ENCODE measurements at places on chromosomes 6 and 20.

GRCh38 chr6:5671601-5672559 lies 334.8 kb downstream of the NRN1 start:
- H3K36me3 ChIP-seq, result no peaks in the 10 kb centered on the region
- peak overlapping the region; percentile 96 for H3K27ac ChIP-seq
- no peak for DNase-seq
- no peaks in the 10 kb centered on the region for H3K27me3 ChIP-seq
- peaks cover 38% of the 10 kb centered on the region for H3K4me1 ChIP-seq

GRCh38 chr20:7178004-7178403 lies 410.5 kb downstream of the BMP2 start:
- H3K36me3 ChIP-seq, result no peaks in the 10 kb centered on the region
- H3K4me3 ChIP-seq, result no peak overlapping the region
- no peaks in the 10 kb centered on the region for H3K27me3 ChIP-seq
- no peak overlapping the region for H3K27ac ChIP-seq

GRCh38 chr20:59105581-59105980 lies 58.0 kb upstream of the ZNF831 start:
- DNase-seq, result no peak
- no peak overlapping the region for H3K4me3 ChIP-seq
- peaks cover 45% of the 10 kb centered on the region for H3K27me3 ChIP-seq

GRCh38 chr6:159974932-159975331 lies 6.0 kb downstream of the IGF2R start:
- no peaks in the 10 kb centered on the region for H3K36me3 ChIP-seq
- peaks cover 42% of the 10 kb centered on the region for H3K4me1 ChIP-seq
- no peak for DNase-seq
- no peak overlapping the region for H3K4me3 ChIP-seq
- H3K27me3 ChIP-seq, result no peaks in the 10 kb centered on the region
- H3K27ac ChIP-seq, result peak overlapping the region; percentile 18

GRCh38 chr6:46035242-46035641 lies 19.6 kb upstream of the CLIC5 start:
- no peak overlapping the region for H3K4me3 ChIP-seq
- H3K27ac ChIP-seq, result no peak overlapping the region
- no peak for DNase-seq
- no peaks in the 10 kb centered on the region for H3K36me3 ChIP-seq
- H3K27me3 ChIP-seq, result no peaks in the 10 kb centered on the region
- H3K4me1 ChIP-seq, result no peaks in the 10 kb centered on the region

- H3K4me3 ChIP-seq, result no peak overlapping the region
- peak overlapping the region; percentile 92 for H3K27ac ChIP-seq
- no peaks in the 10 kb centered on the region for H3K27me3 ChIP-seq
- no peak for DNase-seq
Observed at GRCh38 chr20:10659651-10660601, 13.9 kb downstream of the JAG1 start.

GRCh38 chr6:121223212-121223611 lies 111.1 kb downstream of the TBC1D32 start:
- H3K4me3 ChIP-seq, result no peak overlapping the region
- H3K36me3 ChIP-seq, result peaks cover 11% of the 10 kb centered on the region
- H3K27ac ChIP-seq, result no peak overlapping the region
- H3K27me3 ChIP-seq, result no peaks in the 10 kb centered on the region
- H3K4me1 ChIP-seq, result no peaks in the 10 kb centered on the region
- DNase-seq, result no peak

GRCh38 chr6:157424491-157425020 lies 43.6 kb downstream of the ZDHHC14 start:
- H3K27me3 ChIP-seq, result no peaks in the 10 kb centered on the region
- H3K27ac ChIP-seq, result no peak overlapping the region
- H3K4me1 ChIP-seq, result peaks cover 6% of the 10 kb centered on the region
- H3K36me3 ChIP-seq, result no peaks in the 10 kb centered on the region

DNA sequence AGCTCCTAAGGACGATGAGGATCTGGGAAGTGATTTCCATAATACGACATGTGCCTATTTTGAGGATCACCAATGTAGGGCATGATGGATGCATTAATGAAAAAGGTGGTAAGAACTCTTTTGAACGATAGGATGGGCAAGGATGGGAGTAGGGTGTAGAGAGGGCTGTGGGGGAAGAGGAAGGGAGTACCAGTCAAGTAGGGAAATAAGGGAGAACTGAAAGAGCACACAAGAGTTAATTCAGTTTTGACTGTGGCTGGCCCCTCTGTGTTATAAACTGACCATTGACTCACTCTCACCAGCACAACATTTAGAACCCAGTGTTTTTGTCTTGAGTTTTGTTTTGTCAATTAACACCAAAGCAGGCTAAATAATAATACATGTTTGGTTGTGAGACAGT lies 33.0 kb downstream of the SLC35D3 start:
- no peaks in the 10 kb centered on the region for H3K36me3 ChIP-seq
- no peak overlapping the region for H3K27ac ChIP-seq
- H3K4me1 ChIP-seq, result no peaks in the 10 kb centered on the region
- no peak overlapping the region for H3K4me3 ChIP-seq
- DNase-seq, result no peak

GRCh38 chr20:44447827-44448419 lies 27.8 kb upstream of the TTPAL start:
- H3K4me3 ChIP-seq, result no peak overlapping the region
- H3K27me3 ChIP-seq, result no peaks in the 10 kb centered on the region
- H3K36me3 ChIP-seq, result no peaks in the 10 kb centered on the region

GRCh38 chr6:6901205-6901719 lies 206.5 kb upstream of the RREB1 start:
- H3K27ac ChIP-seq, result no peak overlapping the region
- no peaks in the 10 kb centered on the region for H3K27me3 ChIP-seq
- H3K36me3 ChIP-seq, result no peaks in the 10 kb centered on the region
- no peaks in the 10 kb centered on the region for H3K4me1 ChIP-seq

DNA sequence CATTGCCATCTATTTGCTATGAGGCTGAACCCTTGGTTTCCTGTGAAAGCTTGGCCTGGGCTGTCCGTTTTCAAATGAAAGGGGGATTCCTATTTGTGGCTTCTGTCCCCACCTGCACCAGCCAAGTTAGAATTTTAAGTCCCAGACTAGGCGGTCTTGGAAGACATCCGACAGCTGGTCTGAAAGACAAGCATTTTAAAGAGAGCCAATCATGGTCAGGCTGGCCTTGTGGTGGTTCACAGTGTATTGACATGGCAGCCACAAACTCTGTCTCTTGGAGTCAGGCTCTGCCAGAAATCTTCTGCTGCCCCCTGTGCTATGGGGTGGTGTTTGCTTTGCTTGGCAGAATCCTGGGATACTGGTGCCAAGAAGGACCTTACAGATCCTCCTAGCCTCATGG lies 319.2 kb upstream of the MOCS1 start:
- H3K27me3 ChIP-seq, result peaks cover 3% of the 10 kb centered on the region
- H3K4me3 ChIP-seq, result no peak overlapping the region
- no peaks in the 10 kb centered on the region for H3K36me3 ChIP-seq
- no peak overlapping the region for H3K27ac ChIP-seq
- H3K4me1 ChIP-seq, result no peaks in the 10 kb centered on the region

GRCh38 chr20:2108987-2109386 lies 7.4 kb downstream of the STK35 start:
- H3K27me3 ChIP-seq, result no peaks in the 10 kb centered on the region
- DNase-seq, result no peak
- peaks cover 61% of the 10 kb centered on the region for H3K36me3 ChIP-seq
- H3K27ac ChIP-seq, result peak overlapping the region; percentile 53
- no peak overlapping the region for H3K4me3 ChIP-seq

DNA sequence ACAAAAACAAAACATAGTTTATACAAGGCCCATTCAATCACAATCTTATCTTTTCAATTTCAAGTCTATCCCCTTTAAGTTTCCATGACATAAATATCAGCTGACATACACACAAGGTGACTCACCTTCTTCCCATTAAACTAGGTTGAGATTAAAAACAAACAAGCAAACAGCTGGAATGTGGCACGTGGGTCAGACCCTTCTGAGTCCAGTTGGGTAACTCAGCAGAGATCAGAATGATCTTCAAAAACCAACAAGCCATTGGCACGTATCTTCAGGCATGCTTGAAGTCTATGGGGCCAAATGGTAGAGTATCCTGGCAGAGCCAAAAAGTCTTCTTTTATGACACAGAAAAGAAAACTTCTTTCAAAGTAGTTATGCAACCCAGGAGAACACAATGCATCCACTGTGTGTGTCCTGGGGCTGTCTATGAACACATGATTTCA lies 603.5 kb upstream of the CITED2 start:
- peaks cover 23% of the 10 kb centered on the region for H3K4me1 ChIP-seq
- H3K36me3 ChIP-seq, result no peaks in the 10 kb centered on the region
- no peaks in the 10 kb centered on the region for H3K27me3 ChIP-seq
- peak overlapping the region; percentile 34 for H3K27ac ChIP-seq

DNA sequence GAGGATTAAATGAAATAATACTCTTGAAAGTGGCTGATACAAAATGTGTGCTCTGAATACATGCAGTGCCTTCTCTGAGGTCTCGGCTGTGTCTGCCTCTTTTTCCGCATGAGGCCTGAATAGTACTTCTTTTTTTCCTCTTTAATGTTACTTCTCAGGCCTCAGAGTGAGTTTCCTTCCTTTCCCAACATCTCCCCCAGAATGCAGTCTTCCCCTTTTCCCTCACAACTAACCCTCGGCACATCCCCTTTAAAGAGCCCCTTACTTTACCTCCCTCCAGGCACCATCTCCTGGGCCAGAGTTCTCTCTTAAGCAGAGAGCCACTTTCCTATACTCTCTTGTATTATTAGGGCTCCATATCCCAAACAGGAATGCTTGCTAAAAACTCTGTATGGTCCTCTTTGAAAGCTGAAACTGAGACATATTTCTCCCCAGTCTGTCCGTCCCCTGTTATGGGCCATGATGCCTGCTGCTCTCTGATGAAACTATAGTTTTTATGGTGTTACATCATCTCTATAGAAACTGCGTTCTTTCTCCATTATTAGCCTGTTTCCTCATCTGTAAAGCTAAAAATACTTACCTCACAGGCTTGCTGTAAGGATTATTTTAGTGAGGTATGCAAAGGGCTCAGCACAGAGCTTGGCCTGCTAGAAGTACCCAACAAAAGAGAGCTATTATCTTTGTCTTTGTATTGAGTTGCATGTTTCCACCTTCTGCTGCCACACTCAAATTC lies 2.3 kb downstream of the PLAGL2 start:
- no peaks in the 10 kb centered on the region for H3K27me3 ChIP-seq
- H3K36me3 ChIP-seq, result peaks cover 56% of the 10 kb centered on the region
- peaks cover 53% of the 10 kb centered on the region for H3K4me1 ChIP-seq
- peak overlapping the region; percentile 97 for H3K4me3 ChIP-seq
- no peak for DNase-seq

- peaks cover 38% of the 10 kb centered on the region for H3K4me1 ChIP-seq
- no peak for DNase-seq
- H3K27me3 ChIP-seq, result no peaks in the 10 kb centered on the region
- peak overlapping the region; percentile 96 for H3K27ac ChIP-seq
- H3K36me3 ChIP-seq, result no peaks in the 10 kb centered on the region
Observed at GRCh38 chr6:111985202-111985731, 68.6 kb upstream of the CCN6 start.

DNA sequence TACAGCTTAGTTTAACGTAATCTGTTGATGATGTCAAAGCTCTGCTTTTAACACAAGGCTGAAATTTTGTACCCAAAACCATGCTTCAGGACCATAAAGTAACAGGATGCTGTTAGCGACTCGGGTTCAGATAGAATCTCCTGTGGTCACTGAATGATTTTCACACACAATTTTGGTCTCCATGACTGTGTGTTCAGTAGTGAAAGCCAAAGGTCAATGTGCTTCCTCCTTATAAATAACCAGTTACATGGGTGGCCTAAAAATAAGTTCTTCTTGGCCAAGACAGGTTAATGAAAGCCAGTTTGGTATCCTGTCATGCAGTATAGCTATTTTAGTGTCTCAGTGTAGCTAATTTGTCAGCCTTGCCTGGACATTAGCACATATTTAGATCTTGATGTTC lies 19.1 kb upstream of the LOC128125822 start:
- H3K4me3 ChIP-seq, result no peak overlapping the region
- H3K4me1 ChIP-seq, result peaks cover 21% of the 10 kb centered on the region
- H3K27ac ChIP-seq, result no peak overlapping the region
- DNase-seq, result no peak
- no peaks in the 10 kb centered on the region for H3K27me3 ChIP-seq
- no peaks in the 10 kb centered on the region for H3K36me3 ChIP-seq

GRCh38 chr6:26321005-26321404 lies 44.0 kb upstream of the BTN3A2 start:
- H3K27ac ChIP-seq, result peak overlapping the region; percentile 71
- peak overlapping the region; percentile 50 for H3K4me3 ChIP-seq
- DNase-seq, result no peak
- no peaks in the 10 kb centered on the region for H3K36me3 ChIP-seq
- H3K4me1 ChIP-seq, result peaks cover 3% of the 10 kb centered on the region

DNA sequence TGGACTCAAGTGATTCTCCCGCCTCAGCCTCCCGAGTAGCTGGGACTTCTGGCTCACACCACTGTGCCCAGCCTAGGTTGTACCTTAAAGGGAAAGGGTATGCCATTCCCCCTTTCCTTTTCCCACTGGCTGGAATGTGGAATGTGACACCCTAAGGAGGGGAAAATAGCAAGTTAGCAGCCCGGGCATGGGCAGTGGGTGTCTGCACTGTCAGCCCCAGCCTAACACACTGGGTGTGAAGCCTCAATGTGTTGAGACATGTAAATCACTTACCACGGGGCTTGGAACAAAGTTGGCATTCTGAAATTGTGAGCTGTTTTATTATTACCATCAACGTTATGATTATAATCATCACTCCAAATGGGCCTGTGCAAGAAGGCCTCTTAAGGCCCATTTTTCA lies 80.8 kb upstream of the PTPN1 start:
- no peaks in the 10 kb centered on the region for H3K36me3 ChIP-seq
- H3K27me3 ChIP-seq, result no peaks in the 10 kb centered on the region
- peak overlapping the region; percentile 31 for H3K4me3 ChIP-seq

DNA sequence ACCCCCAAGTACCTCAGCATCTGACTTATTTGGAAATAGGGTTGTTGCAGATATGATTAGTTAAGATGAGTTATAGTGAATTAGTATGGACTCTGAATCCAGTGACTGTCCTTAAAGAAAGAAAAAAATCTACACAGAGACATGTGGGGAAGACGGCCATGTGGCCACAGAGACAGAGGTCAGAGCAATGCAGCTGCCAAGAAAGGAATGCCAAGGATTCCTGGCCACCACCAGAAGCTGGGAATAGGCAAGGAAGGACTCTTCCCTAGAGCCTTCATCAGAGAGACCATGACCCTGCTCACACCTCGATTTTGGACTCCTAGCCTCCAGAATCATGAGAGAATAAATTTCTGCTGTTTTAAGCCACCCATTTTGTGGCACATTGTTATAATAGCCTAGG lies 81.8 kb downstream of the FYN start:
- H3K36me3 ChIP-seq, result no peaks in the 10 kb centered on the region
- DNase-seq, result no peak
- no peak overlapping the region for H3K4me3 ChIP-seq
- no peak overlapping the region for H3K27ac ChIP-seq
- peaks cover 7% of the 10 kb centered on the region for H3K4me1 ChIP-seq
